ENCODE measurements at places on chromosomes 2 and 18. TPM values are rescaled to one million over a fixed set of nuclear protein-coding genes. Genes with fewer than 3 reads are reported as not detected.

DNA sequence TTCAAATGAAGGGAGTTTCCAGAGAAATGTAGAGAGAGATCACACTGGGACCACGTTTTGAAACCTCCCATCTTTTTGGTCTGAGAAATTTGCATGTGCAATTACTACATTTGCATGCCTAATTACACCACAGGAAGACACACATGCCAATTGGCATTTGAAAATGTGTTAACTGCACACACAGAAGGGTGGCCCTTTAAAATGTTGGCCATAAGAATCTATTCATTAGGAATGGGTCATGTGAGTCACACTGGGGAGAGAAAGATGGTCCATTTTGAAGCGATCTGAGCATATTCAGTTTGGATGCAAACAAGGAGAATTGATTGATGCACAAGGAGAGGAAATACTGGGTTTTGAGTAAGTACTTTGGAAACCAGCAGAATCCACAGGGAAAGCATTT is 1407.1 kb upstream of the ACVR2A start:
- no peak for DNase-seq

GRCh38 chr2:207352978-207353671 is 176.6 kb upstream of the CREB1 start:
- DNase-seq: no peak

DNA sequence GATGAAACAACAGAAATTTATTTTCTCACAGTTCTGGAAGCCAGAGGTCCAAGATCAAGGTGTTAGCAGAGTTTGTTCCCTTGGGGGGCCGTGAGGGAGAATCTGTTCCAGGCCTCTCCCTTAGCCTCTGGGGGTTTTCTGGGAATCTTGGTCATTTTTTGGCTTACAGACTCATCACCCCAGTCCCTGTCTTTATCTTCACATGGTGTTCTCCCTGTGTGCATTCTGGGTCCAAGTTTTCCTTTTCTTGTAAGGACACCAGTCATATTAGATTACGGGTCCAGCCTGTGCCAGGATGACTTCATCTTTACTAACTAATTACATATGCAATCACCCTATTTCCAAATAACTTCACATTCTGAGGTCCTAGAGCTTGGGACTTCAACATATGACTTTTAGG is 292.5 kb upstream of the TRIB2 start:
- DNase-seq: no peak

DNA sequence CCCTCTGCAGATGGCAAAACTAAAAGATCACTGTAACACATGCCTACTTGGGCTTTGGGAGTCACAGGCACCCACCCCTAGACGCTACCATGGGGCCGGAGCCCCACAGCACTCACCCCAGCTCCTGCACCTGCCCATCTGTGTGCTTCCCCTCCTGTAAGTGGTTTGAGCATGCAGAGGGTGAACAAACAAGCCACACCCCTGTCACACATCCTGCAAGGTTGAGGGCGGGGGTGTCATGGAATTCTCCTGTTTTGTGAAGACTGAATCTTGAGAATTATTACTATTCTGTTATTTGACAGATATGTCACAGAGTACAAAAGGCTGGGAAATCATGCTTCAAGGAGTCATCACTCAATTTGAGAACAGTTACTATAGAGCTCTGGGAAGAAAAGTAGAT is 60.9 kb downstream of the RFTN2 start:
- DNase-seq: no peak

- DNase-seq: no peak
Measured at GRCh38 chr18:73617981-73618380, 529.7 kb downstream of the FBXO15 start.

GRCh38 chr18:2570772-2571199 is 519 bp downstream of the METTL4 start:
- DNase-seq: peak; percentile 77

DNA sequence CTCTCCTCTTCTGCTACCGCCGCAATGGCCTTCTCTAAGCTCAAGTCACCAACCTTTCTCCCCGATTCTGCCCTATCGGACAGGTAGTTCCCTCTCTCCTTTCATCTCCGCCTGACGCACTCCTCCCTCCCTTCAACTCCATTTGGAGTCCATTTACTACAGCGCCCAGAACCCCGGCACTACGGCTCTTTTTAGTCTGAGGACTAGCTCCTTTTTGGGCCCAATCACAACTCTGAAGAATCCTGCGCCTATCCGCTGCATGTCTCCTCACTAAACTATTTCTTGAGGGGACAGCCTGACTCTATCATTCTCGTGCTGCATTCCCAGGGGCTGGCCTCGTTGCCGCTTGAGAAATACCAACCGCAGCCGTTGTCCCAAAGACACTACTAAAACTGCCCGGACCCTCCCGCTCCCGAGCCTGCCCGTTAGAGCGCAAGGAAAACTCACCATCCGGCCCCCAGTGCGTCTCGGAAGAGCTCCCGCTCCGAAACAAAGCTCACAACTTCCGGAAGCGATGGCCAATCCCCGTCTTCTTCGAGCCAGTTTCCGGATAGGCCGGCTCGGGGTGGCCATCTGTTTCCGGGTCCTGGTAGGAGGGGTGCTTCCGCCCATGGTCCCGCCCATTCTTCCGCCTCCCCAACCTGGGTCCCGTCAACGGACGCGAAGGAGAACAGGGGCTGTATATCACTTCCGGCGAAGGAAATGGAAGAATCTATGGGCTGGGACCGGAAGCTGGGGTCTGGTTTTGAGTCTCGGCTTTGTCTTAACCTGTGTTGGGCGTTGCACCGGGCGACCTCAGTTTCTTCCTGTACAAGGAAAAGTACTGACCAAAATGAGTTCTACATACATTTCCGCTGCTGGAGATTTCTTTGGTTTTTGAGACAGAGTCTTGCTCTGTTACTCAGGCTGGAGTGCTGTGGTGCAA is at the start of gene TPRKB:
TPRKB (minus strand) TSS at position 491 of the 925 bp plus-strand sequence. CDS start 2,776 bp downstream, outside the sequence.
- DNase-seq: peak; percentile 96

GRCh38 chr2:41668529-41668928 is 379.3 kb upstream of the PKDCC start:
- peak; percentile 41 for DNase-seq

GRCh38 chr2:222992137-222992536 is 59.9 kb upstream of the KCNE4 start:
- DNase-seq: no peak

- DNase-seq: no peak
Measured at GRCh38 chr18:32373995-32374394, 96.7 kb downstream of the GAREM1 start.

DNA sequence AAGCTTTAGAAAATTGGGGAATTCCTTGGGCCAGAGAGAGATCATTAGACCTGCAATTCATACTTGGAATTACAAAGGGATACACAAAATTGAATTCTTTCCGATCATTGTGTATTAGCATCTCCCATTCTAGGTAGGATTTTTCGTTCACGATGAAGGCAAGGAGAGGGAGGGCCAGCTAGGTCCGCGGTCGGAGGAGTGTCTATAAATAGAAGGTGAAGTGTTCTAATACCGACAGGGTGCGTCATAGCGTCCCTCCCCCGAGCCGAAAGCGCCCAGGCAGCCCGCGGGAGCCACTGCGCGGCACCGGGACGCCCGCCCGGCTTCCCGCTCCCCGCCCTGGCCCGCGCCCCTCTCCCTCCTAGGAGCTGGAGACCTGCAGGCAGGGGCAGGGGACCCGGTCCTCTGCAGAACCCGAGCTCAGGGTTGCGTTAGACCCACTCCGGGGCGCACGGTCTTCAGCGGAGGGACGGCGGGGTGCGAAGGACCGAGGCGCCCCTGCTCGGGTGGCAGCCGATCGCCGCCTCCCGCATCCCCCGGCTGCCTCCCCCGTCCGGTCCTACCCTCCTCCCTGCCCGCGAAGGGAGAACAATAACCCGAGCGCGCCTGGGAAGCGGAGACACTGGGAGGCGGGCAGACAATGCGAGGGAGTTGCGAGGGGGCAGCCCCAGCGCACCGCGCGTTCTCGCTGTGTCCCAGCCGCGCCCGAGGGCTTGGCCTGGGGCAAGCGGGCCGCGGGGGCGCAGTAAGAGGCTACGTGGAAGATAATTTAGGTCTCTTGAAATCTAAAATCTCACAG is 114.2 kb upstream of the SERTAD2 start:
- peak; percentile 75 for DNase-seq

- no peak for DNase-seq
Measured at GRCh38 chr2:68806511-68807109, 64.6 kb downstream of the BMP10 start.

DNA sequence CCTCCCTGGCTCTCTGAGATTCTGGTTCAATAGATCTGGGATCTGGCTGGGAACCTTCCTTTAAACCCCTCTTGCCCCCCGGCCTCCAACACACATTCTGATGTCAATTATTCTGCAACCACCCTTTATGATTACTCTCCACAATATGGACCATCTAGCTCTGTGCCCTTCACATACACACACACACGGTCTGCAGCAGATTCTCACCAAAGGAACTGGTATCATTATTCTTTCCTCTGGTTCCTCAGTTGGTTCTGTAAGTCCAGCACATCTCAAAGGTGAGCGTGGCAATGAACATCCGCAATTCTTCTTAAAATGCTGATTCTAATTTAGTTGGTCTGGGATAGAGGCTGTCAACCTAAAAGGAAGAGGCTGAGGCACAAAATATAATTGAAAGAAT is 2.8 kb upstream of the TMEM163 start:
- DNase-seq: no peak

GRCh38 chr2:16645775-16646559 is 19.7 kb downstream of the CYRIA start:
- no peak for DNase-seq

- no peak for DNase-seq
Measured at GRCh38 chr18:43060020-43060419, 55.5 kb downstream of the RIT2 start.

DNA sequence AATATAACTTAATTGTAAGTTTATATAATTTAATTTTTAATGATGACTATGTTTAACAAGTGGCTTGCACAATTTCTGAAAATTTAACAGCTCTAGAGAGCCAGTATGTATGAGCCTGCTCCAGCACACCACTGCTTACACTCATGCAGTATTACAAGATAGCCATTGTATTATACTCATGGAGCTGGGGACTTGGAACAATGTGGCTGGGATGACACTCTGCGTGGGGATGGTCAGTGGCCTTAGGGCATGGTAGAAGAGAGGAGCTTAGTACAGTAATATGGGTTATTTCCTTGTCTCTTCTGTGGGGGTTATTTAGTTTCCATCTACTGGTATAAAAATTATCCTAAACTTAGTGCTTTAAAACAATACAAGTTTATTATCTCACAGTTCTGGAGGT is 105.1 kb upstream of the STON1 start:
- no peak for DNase-seq

GRCh38 chr2:151049746-151050145 is 211.9 kb downstream of the RBM43 start:
- no peak for DNase-seq

DNA sequence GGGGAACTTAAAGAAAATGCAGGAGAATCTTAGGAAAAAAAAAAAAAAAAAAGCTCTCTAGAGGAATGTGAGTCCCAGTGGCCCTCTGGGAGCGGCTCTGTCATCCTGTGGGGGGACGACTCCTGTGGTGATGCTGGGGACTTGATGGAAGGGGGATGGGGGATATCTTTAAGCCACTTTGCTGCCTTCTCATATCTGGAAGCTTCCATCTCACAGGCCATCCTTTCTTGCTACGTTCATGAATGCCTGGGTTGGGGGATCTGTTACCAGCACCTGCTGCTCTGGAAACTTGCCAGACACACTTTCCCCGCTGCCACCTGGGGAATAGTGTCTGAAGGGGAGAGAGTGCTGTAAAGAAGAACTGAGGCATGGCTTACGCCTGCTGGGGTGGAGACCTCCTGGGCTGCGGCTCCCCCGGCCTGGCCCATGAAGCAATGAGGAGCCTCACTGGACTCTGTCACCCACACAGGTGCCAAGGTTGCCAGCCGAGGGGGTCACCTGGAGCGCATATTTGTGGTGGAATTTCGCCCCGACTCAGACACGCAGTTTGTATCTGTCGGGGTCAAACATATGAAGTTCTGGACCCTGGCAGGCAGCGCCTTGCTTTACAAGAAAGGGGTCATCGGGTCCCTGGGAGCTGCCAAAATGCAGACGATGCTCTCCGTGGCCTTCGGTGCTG is 92.8 kb downstream of the RTN4 start:
- DNase-seq: no peak

GRCh38 chr18:61606759-61607158 is 273.5 kb downstream of the CDH20 start:
- DNase-seq: peak; percentile 86

DNA sequence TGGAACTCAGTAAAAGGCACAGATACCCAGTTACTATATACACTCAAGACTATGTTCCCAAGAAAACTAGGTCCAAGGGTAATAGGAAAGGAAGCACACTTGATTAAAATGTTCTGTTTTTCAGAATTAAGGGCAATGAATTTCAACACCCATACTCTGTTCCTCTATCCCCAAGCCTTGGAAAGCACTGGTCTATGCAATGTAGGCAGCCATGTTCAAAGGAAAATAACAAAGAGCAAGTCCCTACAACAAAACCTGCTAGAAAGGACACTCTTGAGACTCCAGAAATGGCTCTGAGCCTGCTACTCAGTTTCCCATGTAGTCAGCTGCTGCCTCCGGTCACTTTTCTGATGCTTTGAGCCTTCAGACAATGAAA is 6.8 kb downstream of the CYB5A start:
- DNase-seq: no peak

DNA sequence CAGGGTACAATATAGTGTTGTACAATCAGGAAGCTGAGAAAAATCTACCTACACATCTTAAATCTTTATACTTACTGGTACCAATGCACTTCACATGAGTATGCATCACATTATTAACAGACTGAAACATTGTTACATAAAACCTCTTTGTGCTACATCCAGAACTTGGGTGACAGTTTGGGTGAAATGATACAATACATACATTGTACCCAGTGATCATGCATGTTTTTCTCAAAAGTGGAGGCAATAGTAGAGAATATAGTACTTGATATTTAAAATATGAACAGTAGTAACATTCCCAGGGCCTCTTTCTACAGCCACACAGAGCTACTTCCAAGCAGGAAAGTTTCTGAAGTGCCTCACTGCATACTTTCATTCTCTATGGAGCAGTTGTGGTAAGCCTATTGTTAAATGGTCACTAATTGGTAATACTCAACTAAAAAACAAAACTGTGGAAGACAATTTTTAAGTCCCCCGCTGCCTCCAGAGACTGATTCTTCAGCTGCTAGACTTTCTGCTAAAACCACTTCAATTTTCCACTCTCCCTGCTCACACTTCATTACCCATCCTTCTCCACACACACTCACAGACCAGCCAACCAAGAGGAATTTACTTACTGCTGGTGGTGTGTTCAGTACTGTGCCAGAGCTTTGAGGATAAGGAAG is 22.9 kb upstream of the GRB14 start:
- no peak for DNase-seq

GRCh38 chr2:164701565-164701964 is 80.3 kb upstream of the GRB14 start:
- DNase-seq: no peak

Gene SPP2
- not detected for total RNA-seq

Gene DLX2
- total RNA-seq: 0.42 TPM

Gene ACKR3
- total RNA-seq: 0.64 TPM

Gene IL36G
- not detected for total RNA-seq

Gene DYNAP
- 2.3 TPM for total RNA-seq

Gene EGR4
- 1.2 TPM for total RNA-seq

Gene MOCOS
- 6.0 TPM for total RNA-seq

Gene AGFG1
- total RNA-seq: 109 TPM

Gene SULT1C2
- total RNA-seq: 2.2 TPM
